ENCODE measurements at places on chromosomes 2 and 18.
A peak's percentile ranks its signal among the peaks of the same experiment; 100 is the strongest.

DNA sequence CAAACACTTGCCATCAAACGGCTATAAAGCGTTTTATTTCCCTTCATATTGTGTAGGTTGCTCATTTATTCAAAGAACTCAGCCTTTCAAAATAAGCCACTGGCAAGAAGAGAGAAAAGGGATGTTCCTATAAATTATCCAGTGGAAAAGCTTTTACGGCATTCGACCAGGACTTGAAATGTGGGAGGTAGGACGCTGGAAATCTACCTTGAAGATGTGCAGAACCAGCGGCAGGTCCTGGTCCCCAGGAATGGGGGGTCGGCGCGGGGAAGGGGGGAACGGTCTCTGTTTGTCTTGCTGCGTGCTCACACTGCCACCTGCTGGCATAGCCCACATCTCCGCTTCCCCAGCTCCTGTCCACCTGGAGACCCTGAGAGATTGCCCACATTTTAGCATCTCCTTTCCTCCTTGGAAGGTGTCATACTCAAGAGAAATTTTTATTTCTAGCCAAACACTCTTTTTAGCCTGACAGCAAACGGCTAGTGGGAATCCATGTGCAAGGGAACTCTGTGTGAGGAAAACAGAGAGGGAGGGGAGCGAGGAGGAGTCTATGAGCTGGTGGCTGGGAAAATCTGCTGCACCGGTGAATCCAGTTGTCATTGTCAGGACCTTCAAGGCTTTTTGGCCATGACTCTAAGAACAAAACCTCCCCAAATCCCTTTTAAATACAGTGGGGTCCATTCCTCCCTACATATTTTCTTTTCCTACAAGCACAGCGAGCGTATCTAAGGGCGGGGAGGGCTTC is 349.0 kb upstream of the PKDCC start:
- no peak for DNase-seq

DNA sequence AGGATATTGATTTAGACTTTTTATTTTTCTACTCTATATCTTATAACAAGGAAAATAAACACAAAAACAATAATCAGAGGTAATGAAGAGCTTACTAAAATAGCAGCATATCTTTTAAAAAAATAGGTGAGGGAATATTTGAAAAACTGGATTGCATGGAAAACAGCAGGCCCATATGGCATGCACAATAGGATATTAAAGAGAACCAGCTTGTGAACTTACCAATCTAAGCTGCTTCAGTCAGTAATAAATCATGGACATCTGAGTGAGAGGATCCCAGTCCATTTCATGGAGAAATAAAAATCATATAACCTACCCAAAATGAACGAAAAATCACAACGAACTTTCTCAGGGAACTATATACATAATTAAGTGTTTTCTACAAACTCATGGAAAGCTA is 634.6 kb downstream of the ADCYAP1 start:
- no peak for DNase-seq

GRCh38 chr2:149483004-149483605 is 104.5 kb downstream of the MMADHC start:
- DNase-seq: no peak

- no peak for DNase-seq
Observed at GRCh38 chr2:227374158-227374557, 4.9 kb downstream of the TM4SF20 start.

DNA sequence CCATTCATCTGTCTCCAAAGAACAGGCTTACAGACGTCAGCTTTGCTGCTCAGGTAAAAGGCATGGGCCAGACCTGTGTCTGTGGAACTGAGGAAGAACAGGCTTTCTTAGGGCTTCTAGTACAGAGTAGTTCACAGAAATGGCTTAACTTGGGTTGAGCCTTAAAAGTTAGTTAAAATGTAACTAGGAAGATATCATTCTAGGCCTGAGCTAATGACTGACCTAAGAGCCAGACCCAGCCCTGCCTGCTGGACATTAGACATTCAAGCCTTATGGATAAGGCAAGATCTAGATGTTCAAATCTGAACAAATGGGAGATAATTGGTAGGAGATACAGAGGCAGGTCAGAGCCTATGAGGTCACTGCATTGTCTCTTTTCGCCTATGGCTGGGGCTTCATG is 73.9 kb upstream of the SLC14A2 start:
- DNase-seq: no peak

GRCh38 chr2:25380586-25381375 is 39.1 kb upstream of the DNMT3A start:
- DNase-seq: no peak

DNA sequence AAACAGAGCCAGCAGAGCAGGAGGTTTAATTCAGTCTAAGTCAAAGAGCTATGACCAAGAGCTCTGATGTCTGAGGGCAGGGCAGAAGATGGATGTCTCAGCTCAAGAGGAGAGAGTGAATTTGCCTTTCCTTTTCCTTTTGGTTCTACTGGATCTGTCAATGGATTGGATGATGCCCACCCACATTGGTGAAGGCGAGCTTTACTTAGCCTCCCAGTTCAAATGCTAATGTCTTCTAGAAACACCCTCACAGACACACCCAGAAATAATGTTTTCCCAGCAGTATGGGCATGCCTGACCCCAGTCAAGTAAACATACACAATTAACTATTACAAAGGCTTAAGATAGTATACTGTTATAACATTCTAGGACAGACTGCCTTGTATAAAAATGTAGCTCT is 236.3 kb upstream of the NRXN1 start:
- no peak for DNase-seq

DNA sequence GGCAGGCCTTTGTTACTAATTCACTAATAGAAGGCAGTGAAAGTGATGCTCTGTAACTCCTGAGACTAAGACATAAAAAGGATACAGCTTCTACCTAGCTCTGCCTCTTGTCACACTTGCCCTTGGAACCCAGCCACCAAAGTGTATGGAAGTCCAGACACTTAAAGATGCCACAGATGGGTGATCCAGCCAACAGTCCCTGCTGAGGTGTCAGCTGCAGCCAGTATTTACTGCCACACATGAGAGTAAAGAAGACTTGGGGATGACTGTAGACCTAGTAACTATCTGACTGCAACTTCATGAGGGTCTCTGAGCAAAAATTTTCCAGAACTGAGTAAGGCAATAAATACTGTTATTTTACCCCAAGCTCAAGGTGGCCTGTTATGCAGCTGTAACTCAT is 8.8 kb downstream of the IMMT start:
- no peak for DNase-seq

DNA sequence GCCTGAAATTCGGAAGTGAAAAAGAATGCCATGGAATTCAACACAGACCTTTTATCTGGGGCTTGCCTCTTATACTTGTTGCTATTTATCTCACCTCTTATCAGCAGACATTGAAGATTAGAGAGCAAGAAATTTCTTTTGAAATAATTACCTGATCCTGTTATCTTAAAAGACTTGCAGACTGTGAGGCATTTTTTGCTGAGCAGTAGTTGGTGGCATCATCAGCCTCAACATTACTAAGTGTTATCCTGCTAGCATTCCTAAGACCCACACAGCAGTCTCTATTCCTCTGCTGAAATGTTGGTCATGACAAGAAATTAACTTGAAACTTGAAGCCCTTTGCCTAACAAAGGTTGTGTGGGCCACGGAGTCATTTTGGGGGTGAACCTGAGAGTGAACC is 186.5 kb downstream of the TRIB2 start:
- DNase-seq: no peak

GRCh38 chr2:133586978-133587377 is 18.7 kb upstream of the NCKAP5 start:
- DNase-seq: no peak

DNA sequence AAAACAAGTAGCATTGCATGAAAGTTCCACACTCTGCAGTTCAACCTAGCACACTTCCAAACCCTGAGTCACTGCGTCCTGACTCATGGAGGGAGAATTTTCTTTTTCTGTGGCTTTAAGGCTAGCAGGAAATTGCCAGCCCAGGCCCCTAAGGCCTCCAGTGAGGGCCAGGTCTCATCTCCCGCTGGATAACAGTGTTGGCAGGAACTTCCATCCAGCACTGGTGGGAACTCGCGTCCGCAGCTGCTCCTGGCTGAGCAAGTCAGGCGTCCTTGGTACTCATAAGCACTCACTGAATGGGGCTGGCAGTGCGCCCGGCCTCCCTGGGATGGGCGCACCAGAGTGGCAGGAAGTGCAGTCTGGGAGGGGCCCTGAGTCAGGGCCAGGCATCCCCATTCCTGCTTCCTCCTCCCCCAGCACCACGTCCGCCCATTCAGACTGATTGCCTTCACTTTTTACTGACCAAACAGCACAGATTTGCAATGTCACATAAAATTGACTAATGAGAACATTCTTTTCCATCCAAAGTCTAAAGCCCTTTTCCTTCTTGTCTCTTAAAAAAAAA is 14.3 kb downstream of the MALL start:
- DNase-seq: peak; percentile 96

DNA sequence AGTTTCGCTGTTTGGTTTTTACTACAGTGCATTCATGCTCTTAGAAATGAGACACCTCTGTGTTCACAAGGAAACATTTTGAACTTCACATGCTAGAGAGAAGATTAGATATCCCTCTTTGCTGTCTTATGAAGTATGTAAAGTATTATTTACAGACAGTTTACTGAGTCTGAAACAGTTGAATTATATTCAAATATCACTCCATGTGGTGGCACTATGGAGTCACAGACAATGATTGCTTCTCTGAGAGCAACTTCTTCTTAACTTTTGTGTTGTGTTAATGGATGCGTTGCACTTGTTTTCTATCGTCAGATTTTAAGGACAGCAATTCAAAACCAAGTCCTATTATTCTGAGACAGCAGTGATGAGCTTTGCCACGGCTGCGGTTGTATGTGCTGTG is 823.6 kb downstream of the GALR1 start:
- no peak for DNase-seq

DNA sequence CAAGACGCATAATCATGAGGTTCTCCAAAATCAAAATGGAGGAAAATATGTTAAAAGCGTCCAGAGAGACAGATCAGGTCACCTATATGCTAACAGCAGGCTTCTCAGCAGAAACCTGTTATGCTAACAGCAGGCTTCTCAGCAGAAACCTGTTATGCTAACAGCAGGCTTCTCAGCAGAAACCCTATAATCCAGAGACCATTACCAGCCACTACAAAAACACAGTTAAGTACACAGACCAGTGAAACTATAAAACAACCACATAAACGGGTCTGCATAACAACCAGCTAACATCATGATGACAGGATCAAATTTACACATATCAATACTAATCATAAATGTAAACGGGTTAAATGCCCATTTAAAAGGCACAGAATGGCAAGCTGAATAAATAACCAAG is 1548.4 kb upstream of the TMEFF2 start:
- DNase-seq: no peak

- no peak for DNase-seq
Observed at GRCh38 chr2:133194362-133194655, 374.0 kb downstream of the NCKAP5 start.

- DNase-seq: no peak
Observed at GRCh38 chr2:118148133-118148532, 59.9 kb downstream of the INSIG2 start.

DNA sequence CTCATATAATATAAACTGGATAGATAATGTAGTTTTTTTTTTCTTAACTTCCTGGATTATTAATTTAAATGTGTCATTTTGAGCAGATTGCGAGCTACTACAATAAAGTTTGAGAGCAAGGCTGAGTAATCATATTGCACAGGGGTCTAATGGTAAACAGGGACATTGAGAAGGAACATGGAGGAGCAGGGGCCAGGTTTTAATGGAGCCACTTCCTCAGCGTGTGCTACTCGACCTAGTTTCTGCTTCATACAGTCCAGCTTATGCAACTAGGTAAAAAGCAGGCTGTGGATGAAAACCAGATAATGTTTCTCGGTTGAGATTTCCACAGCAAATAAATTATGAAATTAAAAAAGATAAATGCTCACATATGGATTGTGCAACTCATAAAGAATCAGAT is 1915.7 kb upstream of the CELF4 start:
- DNase-seq: no peak

DNA sequence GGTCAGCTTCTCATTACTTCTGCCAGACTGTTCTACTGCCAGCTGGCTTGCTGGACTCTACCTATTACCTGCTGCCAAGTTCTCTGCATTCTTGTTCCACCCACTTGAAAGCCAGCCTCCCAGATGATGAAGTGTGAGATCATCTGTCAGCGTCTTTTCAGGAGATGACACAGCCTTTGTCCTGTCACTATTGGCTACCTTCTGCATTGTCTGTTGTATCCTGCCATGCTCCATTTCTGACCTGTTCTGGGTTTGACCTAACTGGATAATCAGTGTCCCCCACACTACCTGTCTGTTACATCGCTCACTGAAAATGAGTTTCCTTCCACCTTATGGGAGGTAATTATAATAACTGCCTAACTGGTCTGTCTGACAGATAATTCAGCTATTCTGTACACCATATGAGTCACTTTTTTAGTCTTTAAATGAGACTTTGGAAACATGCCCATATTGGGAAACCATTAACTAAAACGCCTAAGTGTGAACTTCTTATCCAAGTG is 520.6 kb downstream of the METTL4 start:
- peak; percentile 27 for DNase-seq

- DNase-seq: no peak
Observed at GRCh38 chr2:221514305-221515040, 57.6 kb downstream of the EPHA4 start.

DNA sequence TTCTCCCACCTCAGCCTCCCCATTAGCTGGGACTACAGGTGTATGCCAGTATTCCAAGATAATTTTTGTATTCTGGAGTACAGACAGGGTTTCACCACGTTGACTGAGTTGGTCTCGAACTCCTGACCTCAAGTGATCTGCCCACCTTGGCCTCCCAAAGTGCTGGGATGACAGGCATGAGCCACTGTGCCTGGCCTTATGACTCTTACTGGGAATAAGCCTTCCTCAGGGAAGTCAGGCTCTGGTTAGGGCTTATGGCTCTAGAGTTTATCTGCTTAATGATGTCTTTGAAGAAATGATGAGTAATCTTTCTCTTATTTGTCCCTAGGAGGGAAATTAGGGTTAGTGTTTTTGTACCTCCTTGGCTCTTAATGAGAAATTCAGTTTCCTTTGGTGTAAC is 187.7 kb downstream of the FAM210A start:
- no peak for DNase-seq

GRCh38 chr18:23291456-23292205 is 156.3 kb downstream of the CABLES1 start:
- no peak for DNase-seq
